ENCODE measurements at places on chromosomes 16 and 17.

GRCh38 chr17:43766413-43767052 lies 7.9 kb upstream of the SOST start:
- DNase-seq, result no peak

- no peak for DNase-seq
Measured at GRCh38 chr16:75679366-75679765, 2.6 kb upstream of the CPHXL2 start.

DNA sequence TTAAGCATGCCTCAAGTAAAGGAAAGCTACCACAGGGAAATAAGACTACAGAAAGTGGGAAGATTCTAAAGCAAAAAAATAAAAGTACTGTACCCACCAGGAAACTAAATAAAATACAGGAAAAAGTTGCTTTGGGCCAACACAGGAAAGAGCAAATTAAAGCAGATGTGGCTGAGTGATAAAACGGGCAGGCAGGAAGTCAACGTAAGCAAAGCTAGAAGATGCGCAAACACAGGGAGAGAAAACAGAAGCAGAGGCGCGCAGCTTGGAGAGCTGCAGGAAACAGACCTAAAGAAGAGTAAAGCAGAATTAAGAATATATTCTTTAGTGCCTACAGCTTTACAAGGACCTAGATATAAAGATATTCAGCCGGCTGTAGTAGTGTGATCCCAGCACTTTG lies 21.7 kb downstream of the USP36 start:
- DNase-seq, result no peak

- no peak for DNase-seq
Measured at GRCh38 chr16:81595629-81596292, 151.2 kb downstream of the CMIP start.

GRCh38 chr16:546909-547770 lies 13.1 kb upstream of the PRR35 start:
- DNase-seq, result peak; percentile 22

DNA sequence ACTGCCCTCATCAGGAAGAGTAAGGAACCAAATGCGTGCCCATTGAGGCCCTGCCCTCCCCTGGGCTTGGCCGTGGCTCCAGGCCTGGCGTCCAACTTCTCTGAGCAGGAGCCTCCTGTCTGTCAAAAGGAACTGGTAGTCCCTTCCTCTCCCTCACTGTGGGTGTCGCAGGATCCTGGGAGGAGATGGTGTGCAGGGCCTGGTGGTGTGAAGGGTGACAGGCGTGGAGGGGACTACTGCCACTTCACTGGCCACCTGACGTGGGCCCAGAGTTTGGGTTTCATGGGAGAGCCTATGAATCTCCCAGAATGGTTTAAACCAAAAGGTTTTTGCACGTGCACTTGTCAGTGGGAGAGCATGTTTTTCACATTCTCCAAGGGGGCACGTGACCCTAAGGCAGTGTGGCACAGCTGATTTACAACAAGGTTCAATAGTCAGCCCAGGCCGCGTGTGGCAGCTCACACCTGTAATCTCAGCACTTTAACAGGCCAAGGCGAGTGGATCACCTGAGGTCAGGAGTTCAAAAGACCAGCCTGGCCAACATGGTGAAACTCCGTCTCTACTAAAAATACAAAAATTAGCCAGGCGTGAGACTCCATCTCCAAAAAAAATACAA lies 12.5 kb downstream of the ARL2BP start:
- no peak for DNase-seq

- peak; percentile 51 for DNase-seq
Measured at GRCh38 chr17:62064791-62065563, at the start of gene MED13. Gene MED13, minus strand, starts transcription at chr17:62065278. Its CDS starts 73 bp downstream, at chr17:62065205.

DNA sequence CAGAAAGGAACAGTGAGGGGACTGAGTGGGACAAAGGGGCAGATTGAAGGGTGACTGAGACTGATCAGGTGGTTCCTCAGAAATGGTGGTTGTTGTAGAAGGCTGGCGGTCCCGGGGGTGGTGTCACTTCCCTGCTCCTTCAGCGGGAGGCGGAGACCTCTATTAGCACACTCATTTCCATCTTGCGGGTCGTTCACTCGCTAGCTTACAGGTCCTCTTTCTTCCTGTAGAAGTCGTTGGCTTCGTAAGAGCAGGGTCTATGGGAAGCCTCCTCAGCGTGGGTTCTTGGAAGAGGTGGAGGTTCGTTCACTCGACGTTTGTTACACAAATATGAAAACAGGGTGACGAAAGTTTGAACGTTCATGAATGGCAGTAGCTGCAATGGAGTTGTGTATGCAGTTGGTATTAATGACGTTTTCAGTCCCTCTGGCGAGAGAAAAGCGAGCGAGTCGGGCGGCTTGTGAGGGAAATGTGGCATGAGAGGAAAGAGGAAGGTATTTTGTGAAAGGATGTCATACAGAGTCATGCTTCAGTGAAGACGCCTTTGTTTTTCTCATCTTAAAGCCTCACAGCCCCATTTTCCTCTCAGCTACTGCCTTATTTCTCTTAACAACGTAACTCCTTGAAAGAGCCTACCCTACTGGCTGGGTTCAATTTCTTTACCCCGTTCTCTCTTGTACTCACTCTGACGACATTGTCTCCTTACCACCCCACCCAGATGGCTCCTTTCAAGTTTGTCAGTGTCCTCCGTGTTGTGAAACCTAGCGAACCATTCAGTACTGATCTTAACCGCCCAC lies 667 bp downstream of the EFCAB13 start:
- DNase-seq, result peak; percentile 51

DNA sequence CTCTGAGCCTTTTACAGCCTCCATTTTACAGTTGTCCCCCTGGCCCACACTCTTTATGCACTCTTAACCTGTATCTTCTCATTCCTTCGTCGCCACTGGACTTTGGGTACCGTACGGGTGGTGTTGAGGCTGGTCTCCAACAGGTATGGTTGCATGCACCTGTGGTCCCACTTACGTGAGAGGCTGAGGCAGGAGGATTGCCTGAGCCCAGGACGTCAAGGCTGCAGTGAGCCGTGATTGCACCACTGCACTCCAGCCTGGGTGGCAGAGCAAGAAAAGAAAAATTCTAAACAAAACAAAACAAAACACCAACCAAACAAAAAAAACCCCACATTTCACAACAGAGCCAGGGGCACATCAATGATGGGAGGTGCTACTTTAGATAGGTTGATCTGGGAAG lies 14.4 kb upstream of the TMEM98 start:
- no peak for DNase-seq

- no peak for DNase-seq
Measured at GRCh38 chr17:48443712-48444111, 13.7 kb upstream of the SKAP1 start.

- no peak for DNase-seq
Measured at GRCh38 chr16:51113236-51114125, 37.6 kb downstream of the SALL1 start.

DNA sequence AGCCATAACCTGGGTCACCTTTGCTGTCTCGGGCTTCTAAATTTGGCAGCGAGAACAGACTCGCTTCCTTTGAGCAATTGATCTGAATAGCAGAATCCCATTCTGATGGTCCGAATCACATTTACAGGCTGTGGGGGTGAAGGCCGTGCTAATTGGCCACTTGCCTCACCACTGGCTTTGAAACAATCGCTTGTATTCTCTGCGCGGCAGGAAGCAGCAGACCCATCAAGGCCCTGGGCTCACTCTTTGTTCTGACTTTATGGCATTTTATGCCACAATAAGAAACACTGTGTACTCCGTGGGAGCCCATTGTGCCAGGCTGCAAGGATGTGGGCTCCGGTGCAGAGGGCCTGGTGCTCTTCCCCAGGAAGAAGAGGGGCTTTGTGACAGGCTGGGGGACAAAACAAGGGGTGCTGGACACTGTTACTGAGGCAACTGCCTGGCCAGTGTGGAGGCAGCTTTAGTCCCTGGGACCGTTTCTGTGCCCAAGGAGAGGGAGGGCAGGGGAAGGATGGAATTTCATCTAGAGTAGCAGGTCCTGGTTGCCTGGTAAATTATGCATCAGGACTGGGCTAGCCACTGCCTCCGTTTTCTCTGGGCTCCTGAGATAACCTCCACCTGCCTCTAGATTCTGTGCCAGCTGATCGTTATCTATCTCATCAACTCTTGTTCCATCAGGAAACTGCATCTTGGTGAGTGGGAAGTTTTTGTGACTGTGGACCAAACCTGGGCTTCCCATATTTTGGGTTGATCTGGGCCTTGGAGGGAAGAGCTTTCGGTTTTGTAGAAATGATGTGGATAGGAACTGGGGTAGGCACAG lies 78.5 kb downstream of the MRC2 start:
- DNase-seq, result peak; percentile 76

DNA sequence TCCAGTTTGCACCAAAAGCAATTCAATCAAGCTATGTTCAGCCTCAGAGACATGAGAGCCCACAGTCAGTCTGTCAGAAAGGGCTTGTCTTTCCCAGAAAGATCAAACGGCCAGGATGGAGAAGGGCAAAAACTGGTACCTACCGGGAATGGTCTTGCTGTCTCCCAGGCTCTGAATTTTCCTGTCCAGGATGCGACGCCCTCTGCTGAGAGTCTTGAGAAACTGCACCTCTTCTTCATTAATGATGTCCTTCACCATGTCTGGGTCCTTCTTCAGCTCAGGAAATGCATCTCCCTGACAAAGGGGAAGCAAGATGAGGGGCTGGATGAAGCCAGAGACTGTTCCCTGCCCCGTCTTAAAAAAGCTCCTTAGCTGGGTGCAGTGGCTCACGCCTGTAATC lies 15.8 kb upstream of the EXOSC6 start:
- no peak for DNase-seq

GRCh38 chr16:19071811-19072777 lies 4.7 kb downstream of the COQ7 start:
- DNase-seq, result no peak

- no peak for DNase-seq
Measured at GRCh38 chr17:34916120-34916519, 45.1 kb downstream of the CCT6B start.

DNA sequence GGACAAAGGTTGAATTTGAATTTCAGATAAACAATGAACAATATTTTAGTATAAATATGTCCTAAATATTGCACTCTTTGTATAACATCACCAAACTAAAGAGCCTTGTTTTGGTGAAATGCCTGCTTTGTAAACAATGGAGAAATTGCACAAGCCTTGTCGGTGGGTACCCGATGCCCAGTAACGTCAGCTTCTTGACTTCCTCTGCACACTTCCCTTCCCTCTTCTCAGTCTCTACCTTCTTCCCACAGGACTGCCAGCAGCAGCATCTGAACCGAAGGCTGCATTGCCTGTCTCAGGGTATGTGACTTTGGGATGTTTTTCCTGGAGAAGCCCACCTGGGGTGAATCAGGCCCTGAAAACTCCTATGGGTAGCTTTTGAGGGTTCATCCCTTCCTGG lies 113.9 kb downstream of the UTP18 start:
- DNase-seq, result no peak

DNA sequence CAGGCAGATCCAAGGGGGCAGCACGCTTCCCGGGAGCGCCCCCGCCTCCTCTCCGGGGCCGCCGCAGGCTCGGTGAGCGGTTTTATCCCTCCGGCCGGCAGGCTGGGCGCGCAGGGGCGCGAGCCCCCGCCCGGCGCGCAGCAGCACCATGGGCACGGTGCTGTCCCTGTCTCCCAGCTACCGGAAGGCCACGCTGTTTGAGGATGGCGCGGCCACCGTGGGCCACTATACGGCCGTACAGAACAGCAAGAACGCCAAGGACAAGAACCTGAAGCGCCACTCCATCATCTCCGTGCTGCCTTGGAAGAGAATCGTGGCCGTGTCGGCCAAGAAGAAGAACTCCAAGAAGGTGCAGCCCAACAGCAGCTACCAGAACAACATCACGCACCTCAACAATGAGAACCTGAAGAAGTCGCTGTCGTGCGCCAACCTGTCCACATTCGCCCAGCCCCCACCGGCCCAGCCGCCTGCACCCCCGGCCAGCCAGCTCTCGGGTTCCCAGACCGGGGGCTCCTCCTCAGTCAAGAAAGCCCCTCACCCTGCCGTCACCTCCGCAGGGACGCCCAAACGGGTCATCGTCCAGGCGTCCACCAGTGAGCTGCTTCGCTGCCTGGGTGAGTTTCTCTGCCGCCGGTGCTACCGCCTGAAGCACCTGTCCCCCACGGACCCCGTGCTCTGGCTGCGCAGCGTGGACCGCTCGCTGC lies 832 bp downstream of the CDK5R1 start:
- DNase-seq, result no peak

GRCh38 chr16:65480281-65481091 lies 358.6 kb upstream of the CDH11 start:
- no peak for DNase-seq

DNA sequence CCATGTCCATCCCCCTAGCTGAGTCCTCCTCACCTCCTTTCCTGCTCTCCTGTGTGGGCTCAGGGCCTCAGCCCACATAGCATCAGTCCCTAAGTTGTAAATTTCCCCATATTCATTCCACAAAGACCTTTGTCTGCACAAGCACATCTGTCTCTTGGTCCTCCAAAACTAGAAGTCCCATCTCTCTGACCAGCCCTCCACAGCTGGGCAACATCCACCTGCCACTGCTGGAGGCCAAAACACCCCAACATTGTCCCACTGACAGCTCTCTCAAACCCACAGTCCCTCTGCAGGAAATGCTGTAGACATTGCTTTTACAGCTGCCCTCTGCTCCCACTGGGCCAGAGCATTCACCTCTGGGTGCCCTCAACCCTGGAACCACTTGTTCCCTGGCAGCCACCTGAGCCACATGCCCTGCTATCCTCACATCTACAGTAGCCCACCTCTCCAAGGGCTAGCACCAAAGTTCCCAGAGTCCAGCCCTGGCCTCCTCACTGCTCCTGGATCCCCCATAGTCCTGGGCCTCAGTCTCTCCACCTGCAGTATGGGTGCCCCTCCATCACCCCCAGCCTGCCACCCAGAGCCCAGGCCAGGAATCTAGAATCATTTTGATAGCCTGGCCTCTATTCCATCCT lies 1722.7 kb downstream of the TP53TG3F start:
- DNase-seq, result no peak

DNA sequence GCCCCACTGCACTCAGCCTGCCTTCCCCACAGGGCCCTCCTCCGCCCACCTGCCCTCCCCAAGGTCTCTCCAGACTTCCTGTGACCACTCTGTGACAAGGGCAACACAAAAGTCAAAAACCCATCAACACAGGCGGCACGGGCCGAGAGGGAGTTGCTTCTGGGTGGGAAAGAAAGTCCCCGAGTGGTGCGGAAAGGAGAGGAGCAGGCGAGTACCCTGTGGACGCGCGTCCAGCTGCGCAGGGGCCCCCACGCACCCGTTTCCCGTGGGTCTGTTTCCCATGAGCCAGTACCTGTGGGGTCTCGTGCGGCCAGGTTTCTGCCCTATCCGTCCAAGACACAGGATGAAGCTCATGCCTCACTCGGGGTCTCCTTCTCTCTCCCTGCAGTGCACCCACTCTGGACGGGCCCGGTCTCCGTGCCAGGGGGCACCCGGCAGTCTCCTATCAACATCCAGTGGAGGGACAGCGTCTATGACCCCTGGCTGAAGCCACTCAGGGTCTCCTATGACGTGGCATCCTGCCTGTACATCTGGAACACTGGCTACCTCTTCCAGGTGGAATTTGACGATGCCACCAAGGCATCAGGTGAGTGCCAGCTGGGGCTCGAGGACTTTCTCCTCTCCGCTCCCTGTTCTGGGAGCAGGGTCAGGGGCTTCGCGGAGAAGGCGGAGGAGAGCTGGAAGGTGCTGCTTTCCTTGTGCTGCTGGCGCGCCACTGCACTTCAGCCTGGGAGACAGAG lies 12.2 kb downstream of the CD2BP2 start:
- DNase-seq, result no peak
